Bladder microvascular endothelial cell (primary cell): ENCODE measurements at places on chromosomes 16 and 17. TPM values are rescaled to one million over a fixed set of nuclear protein-coding genes. Genes with fewer than 3 reads are reported as not detected.

Gene MRPS34
- total RNA-seq, result 68.8 and 72.9 TPM in 2 replicates

Gene MRPL58
- total RNA-seq, result 22.9 and 28.3 TPM in 2 replicates

Gene GPR179
- not detected in 2 replicates for total RNA-seq

Gene GAS7
- 0.49 and 3.7 TPM in 2 replicates for total RNA-seq

Gene TMEM95
- not detected in 2 replicates for total RNA-seq

Gene CSNK1D
- 40.8 and 76.5 TPM in 2 replicates for total RNA-seq

Gene KRTAP3-3
- total RNA-seq, result not detected in 2 replicates

Gene FSCN2
- total RNA-seq, result 0.16 and 1.1 TPM in 2 replicates

Gene COIL
- total RNA-seq, result 10.0 and 17.1 TPM in 2 replicates

Gene HAP1
- 0.32 and 0.82 TPM in 2 replicates for total RNA-seq

Gene ZFP1
- 5.2 and 8.2 TPM in 2 replicates for total RNA-seq

Gene TBC1D3C
- not detected in 2 replicates for total RNA-seq

Gene CACNB1
- total RNA-seq, result 1.1 and 2.3 TPM in 2 replicates

Gene NXPH3
- total RNA-seq, result 0.88 and 1.5 TPM in 2 replicates

Gene C17orf78
- total RNA-seq, result not detected in 2 replicates

Gene NR1D1
- 0.65 and 1.8 TPM in 2 replicates for total RNA-seq

Gene ALDH3A1
- total RNA-seq, result 0.38 and 0.65 TPM in 2 replicates
